Esophagus squamous epithelium (tissue), 5 donors: ENCODE measurements at places on chromosomes 1 and 21.

DNA sequence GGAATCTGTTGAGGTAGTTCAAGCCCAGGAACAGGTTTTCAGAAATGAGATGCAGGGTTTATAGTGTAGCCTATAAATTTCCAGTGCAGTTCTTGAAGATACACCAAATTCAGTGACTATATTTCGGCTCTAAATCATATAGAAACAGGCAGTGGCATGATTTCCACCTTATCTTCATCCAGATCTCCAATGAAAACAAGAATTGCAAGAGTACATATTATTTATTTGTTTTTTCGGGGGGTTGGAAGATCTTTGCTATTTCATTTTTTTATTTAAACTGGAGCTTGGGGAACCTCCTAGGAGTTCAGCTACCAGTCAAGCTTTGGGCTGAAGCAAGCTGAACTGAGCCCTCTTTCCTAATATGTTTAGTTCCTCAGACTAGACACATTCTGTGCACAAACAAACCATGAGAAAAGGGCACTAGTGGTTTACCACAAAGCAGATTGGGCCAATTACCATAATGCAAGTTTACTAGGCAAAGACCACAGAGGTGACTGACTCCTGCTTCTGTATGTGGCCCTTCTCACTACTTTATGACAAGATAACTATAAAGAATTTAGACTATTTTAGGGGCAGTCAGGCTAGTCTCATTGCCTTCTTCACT lies 68.5 kb downstream of the RGS2 start:
- no peak for DNase-seq

DNA sequence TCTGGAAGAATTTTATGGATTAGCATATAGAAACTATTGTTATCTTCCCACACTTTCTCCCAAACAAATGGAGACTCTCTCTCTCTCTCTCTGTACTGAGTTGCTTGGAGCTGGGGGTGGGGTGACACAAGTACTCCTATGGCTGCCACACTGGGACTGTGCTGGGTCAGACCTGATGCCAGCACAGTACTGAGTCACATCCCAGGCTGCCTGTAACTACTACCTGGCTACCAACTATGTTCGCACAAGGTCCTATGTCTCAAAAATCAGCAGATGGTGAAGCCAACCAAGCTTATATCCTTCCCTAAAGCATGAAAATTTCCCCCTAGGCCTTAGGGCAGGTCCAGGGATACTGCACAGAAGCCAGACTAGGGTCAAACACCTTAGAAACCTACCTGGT lies 66.6 kb downstream of the FAF1 start:
- DNase-seq, result no peak

DNA sequence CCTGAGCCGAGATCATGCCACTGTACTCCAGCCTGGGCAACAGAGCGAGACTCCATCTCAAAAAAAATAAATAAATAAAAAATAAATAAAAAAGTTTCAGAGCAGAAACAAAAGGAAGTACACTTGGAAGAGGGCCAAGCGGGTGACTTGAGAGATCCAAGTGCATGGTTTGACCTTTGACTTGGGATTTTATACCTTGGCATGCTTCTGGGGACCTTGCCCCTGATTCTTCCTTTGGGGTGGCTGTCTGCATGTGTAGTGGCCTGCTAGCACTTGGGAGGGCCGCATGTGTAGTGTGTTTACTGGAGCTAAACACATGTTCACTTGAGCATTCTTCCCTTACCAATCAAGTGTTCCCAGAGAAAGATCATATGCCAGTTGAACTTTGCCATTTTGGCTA lies 114.0 kb downstream of the DTL start:
- DNase-seq, result no peak

- DNase-seq, result no peak
Observed at GRCh38 chr1:233357595-233358397, 30.3 kb downstream of the MAP3K21 start.

GRCh38 chr1:206786212-206786886 lies 14.1 kb upstream of the IL10 start:
- no peak for DNase-seq

DNA sequence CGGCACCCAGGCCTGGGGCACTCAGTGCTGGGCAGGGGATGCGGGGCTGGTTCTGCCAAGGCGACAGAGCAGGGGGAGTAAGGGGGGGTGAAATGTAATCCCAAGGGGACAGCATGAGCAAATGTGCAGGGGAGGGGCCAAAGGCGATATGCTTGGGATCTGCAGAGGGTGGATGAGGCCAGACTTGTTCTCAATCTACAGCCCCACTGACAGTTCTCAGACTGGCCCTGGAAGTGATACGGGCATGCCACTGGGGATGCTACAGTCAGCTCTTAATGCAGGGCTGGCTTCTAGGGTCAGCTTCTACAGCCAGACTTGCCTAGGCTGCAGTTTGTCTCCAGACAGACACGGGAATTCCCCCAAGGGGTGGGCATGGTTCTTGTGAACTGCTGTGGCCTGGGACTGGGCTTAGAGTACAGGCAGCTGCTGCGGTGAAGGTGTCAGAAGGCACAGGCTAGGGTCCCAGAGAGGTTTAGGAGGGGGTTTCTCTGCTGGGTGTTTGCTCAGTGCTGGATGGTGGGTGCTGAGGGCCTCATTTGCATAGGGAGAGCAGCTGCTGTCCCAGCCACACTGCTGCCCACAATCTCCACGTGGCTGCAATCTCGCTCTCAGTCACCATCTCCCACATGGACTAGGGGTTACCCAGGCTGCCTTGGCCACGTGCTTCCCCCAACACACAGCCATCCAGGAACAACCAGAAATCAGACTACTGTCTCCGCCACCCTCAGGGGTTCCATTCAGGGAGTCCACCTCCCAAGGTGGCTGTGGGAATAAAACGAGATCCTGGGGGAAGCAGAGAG lies 190.1 kb downstream of the HIVEP3 start:
- DNase-seq, result no peak

- DNase-seq, result no peak
Observed at GRCh38 chr1:211473823-211474222, 18.1 kb downstream of the RD3 start.

DNA sequence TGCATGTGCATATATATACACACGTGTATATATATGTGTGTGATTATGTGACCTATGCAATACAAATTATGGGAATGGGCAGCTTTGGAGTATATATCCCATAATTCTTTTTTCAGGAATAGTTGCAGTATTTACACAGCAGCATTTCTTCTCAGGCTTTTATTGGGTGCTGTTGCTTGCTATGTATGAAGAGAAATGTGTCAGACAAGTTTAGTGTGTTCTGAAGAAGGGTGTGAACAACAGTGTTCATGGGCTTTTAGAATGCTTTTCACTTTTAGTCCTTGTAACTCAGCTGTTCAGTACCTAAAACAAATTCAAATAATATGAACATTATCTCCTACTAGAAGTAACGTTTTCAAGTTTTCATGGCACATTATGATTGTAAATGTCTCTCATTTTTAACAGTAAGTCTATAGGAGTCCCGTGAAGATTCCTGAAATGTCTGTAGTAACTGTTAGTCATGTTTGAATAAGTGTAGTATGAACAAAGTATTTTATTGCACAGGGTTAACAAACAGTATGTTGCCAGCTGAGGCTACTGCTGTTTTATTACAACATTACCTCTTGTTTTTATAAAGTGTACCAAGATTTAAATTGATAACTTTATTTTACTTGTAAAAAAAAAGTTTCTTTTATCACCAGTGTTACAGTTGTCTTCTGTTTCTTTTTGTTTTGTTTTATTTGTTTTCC lies 42.5 kb downstream of the TMED5 start:
- no peak for DNase-seq

DNA sequence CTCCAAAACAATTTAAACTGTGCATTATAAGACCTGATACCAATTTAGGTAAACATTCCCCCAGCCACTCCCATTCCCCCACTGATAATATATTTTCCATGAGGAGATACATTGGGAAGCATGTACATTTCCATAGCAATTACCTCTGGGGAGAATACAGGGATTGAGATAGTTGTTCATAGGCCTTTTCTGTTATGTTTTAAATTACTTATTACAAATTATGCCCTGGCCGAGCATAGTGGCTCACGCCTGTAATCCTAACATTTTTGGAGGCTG lies 4.4 kb downstream of the ASAP3 start:
- no peak for DNase-seq

- no peak for DNase-seq
Observed at GRCh38 chr1:34166191-34166624, 1.2 kb upstream of the CSMD2 start.

GRCh38 chr1:212004895-212005608 lies 30.3 kb downstream of the INTS7 start:
- DNase-seq, result no peak

DNA sequence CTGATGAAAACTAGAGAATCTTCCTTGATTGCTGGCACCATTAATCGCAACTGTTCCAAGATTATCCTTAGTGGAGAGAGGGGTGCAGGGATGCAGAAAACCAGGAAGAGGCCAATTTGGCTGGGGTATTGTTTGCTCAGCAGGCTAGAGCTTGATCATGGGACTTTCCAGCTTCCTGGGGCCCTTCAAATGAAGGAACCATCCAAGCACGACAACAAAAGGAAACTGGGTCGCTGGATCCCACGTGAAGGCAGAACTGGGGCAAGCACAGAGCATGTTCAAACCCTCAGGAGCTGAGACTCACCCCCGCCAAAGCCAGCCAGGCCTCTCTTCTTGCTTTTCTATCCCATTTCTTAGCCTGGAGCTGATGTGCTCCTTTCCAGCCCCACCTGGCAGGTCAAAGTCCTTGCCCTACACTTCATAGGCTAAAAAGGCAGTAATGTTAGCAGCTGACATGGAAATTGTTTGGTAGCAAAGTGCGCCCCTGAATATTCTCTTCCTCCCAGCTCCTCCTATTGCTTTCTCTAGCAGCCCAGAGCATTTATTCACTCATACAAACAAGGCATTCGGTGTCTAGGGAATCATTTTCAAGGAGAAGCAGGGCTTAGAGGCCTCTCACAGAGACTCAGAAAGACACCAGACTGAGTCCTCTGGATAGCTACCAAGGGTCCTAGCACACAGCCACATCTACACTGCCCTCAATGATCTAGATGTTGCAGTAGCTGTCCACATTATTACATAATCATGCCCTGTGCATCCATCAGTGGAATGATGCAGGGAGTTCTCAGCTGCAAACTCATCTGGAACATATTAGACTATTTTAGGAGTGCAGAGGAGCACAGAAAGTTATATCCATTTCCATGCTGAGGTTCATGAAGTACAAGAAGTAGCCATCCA lies 11.5 kb downstream of the KCNA2 start:
- DNase-seq, result no peak

DNA sequence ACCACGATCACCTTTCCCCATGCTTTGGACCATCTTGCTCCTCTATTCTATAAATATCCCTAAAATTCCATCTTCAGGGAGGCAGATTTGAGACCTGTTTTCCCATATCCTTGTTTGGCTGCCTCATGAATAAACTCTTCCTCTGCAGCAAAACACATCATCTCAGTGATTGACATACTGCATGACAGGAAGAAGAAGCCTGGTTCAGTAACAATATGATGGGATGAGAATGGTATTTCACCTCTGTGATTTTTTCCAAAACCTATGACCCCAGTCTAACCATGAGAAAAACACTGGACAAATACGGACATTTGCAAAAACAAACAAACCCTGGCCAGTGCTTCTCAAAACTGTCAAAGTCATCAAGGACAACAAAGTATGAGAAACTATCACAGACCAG lies 53.8 kb upstream of the ZSWIM5 start:
- no peak for DNase-seq

DNA sequence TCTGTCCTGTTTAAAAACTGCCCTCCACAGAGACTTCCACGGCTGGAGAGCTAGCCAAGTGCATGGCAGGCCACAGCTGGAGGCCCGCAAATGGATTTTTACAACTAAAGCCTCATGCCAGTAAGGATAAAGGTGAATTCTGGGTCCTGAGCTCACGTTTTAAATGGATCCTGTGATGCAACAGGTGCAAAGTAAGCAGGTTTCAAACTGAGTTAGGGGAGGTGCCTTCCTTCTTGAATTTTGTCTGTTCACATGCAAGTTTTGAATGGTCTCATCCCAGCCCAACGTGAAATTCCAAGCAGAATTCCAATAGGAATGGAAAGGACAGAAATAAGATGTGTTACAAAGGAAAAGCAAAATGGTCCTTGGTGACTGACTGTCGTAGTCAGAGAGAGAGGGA lies 36.2 kb upstream of the A3GALT2 start:
- DNase-seq, result no peak

DNA sequence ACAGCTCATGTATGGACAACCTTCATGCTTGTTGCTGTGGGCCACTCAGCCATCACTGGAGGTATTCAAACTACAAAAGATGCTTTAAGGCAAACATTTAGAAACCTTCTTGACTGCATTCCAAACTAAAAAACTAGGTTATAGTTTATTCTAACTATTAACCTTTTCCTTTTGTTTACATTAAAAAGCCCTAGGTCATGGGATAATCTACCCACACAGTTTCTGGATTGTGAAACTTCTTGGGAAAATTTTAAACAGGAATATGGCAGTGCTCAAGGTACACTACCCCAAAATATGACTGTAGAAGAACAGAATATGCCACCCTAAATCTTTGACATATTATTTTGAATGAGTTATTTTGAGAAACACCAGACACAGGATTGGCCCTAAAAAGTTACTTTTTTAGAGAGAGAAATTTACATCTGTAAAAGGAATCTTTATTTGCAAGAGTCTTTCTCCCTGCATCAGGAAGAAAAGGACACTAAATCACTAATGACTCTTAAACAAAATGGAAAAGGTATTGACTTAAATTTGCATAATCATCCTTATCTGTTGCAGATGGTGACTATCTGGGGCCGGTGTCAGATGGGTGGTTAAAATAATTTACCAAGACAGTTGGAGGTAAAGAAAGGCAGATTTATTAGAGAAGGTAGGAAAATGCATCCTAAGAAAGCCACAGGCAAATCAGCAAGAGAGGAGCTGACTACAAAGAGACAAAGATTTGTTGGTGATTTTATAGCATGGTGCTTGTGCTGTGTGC lies 25.1 kb upstream of the NUF2 start:
- DNase-seq, result no peak

DNA sequence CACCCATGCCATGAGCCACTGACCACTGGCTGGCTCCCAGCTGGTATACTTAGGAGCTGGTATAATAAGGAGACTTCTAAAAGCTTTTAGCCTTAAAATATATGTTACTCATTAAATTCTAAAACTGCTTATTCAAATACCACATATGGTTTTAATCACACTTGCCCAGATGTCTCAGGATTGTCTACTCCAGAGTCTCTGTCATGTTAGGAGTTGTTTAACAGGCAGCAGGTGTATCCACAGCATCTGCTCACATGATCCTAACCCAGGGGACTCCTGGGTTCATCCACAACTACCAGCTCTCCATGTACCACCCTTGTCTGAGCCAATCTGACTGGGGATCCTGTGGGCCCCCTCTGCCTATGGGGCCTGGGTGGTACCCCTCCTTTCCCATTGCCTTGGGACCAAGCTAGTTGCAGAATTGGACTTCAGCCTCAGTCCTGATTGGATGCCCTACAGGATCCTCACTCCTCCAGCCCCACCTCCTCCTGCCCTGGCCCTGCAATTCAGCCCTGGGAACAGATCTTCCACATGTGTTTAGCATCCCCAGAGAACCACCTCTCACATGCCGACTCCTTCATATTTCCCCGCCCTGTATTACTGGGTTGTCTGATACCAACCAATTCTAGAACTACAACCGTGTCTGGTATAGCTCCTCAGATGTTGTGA lies 61.3 kb downstream of the BCAR3 start:
- DNase-seq, result no peak
